Activated T-helper 1 cell treated with Interleukin-2 at 50 U/mL for 16 hours (primary cell): ENCODE measurements at places on chromosomes 2 and 18.
A peak's percentile ranks its signal among the peaks of the same experiment; 100 is the strongest.

DNA sequence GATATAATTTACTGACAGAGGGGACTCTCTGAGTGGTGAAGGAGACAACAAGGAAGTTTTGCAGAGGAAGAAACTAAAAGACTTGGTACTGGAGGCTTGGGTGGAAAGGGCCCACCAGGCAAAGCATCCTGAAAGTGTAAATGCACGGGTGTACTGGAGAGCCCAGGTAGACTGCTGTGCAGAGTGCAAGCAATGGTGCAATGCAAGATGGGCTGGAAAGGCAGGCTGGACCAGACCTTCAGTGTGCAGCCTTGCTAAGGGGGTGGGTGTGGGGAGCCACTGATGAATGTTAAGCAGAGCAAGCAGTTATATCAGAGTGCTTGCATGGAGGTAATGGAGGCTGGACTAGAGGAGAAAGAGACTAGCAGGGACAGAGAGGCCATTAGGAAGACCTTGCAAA lies 10.7 kb downstream of the C2orf74 start:
- DNase-seq, result no peak

DNA sequence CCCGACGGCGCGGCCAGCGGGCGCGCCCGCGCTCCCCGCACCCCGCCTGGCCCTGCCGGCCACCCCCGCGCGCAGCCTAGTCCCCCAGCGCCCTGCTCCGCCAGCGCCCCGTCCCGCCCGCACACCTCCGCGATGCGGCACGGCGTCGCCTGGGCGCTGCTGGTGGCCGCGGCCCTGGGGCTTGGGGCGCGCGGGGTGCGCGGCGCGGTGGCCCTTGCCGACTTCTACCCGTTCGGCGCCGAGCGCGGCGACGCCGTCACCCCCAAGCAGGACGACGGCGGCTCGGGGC lies 232 bp downstream of the SNED1 start:
- DNase-seq, result no peak

DNA sequence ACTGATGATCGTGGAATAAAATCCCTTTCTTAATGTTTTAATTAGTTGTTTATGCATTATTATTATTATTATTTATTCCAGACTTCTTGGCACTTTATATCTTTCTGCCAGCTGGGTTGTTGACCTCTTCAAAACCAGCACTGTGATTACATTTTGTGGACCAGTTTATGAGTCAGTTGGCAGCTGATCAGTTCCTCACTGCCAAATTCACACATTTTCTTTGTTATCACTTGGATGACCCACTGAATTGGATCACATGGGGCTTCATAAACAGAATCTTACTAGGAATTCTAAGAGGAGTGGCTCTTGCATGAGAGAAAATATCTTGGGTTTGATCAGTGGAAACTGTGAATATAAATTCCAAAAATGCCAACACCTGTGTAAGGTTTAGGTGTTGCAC lies 321.8 kb upstream of the SPRED2 start:
- no peak for DNase-seq

GRCh38 chr2:223884399-223884798 lies 47.0 kb upstream of the AP1S3 start:
- DNase-seq, result no peak

- no peak for DNase-seq
These were observed 39.6 kb downstream of the HDLBP start for GRCh38 chr2:241275910-241276309.

DNA sequence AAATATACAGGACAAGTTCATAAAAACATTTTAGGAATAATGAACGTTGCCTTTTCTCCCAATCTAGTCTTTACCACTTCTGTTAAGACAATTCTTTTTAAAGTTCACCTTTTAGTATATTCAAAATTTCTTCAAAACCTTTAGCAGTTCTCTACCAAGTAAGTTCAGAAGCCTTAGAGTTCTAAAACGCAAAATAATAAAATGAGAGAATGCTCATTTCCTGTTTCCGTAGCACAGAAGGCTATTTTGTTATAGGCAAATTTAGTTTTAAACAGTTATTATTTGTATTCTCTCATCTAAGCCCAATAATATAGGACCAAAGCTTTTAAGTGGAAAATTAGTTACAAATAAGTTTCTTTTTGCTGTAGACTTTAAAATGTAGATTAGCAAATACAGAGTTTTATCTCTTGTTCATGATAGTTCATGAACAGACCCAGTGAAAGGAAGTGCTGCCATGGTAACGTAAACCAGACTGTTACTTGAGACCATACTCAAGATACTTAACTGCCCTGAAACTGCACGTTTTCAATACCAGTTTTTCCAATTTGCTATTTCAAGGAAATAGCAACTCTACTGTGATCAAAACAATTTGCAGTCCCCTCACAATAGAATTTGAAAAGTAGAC lies 173.1 kb upstream of the STON1 start:
- DNase-seq, result no peak

- DNase-seq, result no peak
These were observed 81.9 kb downstream of the NEURL3 start for GRCh38 chr2:96423291-96423690.

DNA sequence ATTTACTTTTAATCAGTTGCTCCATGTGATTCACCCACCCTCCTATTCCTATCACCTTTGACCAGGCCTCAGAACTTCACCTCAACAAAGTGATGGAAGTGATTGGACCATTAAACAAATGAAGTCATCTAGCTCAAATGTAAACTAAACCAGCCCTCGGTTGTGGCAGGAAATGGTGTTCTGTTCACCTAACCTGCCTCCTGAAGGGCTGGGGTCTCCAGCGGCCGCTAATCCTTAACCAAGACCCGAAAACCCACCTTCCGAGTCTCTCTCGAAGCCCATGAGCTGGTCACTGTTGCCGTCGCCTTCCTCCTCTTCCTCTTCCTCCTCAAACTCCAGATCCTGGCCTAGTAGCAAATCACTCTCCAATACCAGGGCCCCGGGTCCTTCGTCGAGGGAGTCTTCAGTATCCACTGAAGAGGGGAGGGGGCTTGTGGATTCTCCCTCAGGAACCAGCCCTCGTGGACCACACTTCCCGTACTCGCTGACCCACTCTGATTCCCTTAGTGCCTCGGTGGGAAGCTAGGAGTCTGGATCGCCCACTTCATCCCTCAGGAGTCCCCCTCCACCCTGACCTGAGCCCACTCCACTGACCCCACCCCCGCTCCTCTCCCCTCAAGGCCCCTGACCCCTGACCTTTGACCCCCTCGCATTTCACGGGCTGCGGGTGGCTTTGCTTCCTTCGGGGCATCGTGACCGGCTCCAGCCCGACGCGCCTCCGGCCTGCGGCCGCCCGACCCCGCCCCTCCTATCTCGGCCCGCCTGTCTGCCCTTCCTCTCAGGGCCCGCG lies 503 bp downstream of the ZNF513 start:
- peak; percentile 25 for DNase-seq

- no peak for DNase-seq
These were observed 2.1 kb downstream of the MBP start for GRCh38 chr18:77130229-77131099.

- DNase-seq, result no peak
These were observed 74.7 kb downstream of the EXOC6B start for GRCh38 chr2:72750977-72751639.

GRCh38 chr2:36906277-36906676 lies 60.1 kb downstream of the STRN start:
- no peak for DNase-seq

DNA sequence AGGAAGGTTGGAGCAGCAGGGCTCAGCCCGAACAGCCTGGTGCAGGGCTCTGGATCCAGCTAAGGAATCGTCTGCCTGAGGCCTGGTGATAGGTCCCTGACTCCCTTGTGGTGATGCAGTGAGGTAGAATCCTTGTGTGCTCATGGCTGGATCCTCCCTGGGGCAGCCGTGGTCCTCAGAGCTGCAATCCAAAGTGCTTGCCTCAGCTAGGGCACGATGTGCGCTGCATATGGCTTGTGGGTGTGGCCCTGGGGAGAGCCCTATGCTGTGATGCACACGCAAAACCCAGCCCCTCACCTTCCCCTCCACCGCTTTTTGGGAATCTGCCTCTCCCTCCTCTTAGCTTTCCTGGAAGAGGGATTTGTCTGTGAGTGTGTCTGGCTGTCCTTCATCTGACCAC lies 142.2 kb downstream of the DYSF start:
- no peak for DNase-seq

DNA sequence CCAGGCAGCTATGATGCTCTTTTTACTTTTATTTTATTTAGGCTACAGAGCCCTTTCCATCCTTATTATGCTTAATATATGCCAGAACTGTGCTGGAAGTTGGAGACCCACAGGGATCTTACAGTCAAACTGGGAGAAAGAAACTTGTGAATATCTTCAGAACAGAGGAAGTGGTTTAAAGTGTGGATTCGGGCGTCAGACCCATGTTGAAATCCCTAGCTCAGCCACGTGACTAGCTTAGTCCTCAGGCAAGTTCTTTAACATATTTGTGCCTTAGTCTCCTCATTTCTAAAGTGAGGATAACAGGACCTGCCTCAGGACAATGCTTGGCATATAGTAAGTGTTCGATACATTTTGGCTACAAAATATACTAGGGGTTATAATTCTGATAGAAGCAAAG lies 59.1 kb downstream of the MAP3K20 start:
- no peak for DNase-seq
